ENCODE measurements at places on chromosomes 12 and 14. TPM values are rescaled to one million over a fixed set of nuclear protein-coding genes. Genes with fewer than 3 reads are reported as not detected.

CHURC1 gene
- total RNA-seq, result 37.1 TPM

DHRS2 gene
- total RNA-seq, result 0.87 TPM

GPRC5A gene
- 0.99 TPM for total RNA-seq

PLCZ1 gene
- total RNA-seq, result not detected

Measured in lung microvascular endothelial cell (primary cell).